ENCODE measurements at places on chromosomes 2 and 18. TPM values are rescaled to one million over a fixed set of nuclear protein-coding genes. Genes with fewer than 3 reads are reported as not detected.

GRCh38 chr2:95022309-95023221 lies 2.9 kb upstream of the MAL start:
- DNase-seq, result peak; percentile 77

The REG1B gene
- polyA plus RNA-seq, result not detected

- no peak for DNase-seq
Measured at GRCh38 chr2:2083113-2083758, 247.8 kb downstream of the MYT1L start.

DNA sequence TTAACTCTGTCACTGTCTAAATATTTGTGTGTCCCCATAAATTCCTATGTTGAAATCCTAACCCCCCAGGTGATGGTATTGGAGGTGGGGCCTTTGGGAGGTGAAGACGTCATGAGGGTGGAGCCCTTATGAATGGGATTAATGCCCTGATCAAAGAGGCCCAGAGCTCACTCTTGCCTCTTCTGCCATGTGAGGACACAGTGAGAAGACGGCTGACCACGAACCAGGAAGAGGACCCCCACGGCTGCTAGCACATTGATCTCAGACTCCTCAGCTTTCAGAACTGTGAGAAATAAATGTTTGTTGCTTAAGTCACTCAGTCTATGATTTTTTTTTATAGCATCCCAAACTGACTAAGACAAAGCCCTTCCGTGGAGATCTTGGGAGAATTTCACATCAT lies 71.2 kb downstream of the BCL2L11 start:
- DNase-seq, result no peak

DNA sequence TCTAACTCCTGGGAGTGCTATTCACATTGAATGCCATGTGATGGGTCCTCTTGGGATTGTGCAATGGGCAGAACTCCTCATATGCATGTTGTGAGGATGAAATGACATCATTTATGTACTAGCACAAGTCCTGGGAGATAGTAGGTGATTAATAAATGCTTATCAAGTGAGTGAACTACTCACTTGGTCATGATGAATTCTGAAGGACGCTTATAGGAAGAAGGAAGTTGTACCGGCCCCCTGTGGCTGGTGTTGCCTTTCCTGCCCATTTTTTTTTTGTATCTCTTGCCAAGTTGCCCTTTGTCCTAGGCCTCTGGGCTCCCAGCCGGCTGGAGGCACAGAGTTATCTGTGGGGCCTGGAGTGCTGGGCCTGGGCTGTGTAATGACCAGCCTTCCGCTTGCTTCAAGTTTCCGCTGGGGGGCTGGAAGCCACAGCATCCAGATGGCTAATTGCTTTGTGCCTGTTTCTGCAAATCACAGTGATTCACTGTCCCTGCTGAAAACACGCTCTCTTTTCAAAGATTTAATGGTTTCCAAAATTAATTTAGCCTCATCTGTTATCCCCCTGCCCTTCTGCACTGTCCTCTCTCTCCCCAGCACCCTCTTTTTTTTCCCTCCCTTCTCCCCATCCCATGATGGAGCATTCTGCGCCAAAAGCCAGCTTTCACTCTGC lies 33.7 kb upstream of the MRPL33 start:
- peak; percentile 92 for DNase-seq

DNA sequence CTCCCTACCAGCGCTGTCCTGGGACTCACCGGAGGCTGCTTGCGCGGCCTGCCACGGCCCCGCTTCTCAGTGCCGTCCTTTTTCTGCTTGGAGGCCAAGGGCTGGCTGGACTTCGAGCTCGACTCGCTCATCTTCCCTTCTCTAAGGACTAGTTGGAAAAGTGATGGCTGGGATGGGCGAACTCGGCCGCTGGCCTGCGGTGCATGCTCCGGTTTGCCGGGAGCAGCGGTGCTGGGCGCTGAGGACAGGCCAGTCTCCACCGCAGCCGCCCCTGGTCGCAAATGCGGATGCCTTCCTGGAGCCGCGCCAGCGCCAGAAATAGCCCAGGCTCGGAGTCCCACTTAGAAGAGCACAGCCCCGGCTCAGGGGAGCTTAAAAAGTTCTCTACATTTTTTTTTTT lies 3.1 kb downstream of the C2orf81 start:
- DNase-seq, result no peak

The GAREM2 gene
- 5.9 TPM for polyA plus RNA-seq

The HOXD11 gene
- 27.7 TPM for polyA plus RNA-seq

DNA sequence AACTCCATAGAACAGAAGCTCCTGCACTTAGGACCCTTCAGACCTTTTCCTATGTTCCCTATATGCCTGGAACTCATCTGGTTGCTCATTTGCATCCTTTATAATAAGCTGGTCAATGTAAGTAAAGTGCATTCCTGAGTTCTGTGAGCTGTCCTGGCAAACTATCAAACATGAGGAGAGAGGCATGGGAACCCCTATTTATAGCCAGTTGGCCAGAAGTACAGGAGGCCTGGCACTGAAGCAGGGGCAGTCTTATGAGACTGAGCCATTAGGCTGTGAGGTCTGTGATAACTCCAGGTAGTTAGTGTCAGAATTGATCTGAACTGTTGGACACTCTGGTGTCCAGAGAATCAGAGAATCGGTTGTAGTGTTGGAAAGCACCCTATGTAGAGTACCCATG lies 88.4 kb downstream of the EHD3 start:
- peak; percentile 67 for DNase-seq

The CBLN2 gene
- not detected for polyA plus RNA-seq

DNA sequence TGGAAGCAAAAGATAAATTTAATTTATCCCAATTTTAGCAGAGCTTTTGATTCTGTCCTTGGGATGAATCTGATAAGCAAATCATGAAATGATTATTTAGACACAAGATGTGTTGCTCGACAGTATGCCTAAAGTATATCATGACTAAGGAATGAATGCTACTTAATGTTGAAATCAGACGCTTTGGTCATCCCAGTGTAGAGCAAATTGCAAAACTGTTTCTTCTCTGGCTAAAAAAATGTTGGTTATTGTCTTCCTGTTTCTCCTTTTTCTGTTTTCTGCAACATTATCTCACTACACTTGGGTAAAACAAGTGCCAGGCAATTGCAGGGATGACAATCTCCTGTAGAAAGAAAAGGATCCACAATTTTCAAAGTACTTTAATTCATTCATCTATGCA lies 66.4 kb downstream of the BABAM2 start:
- peak; percentile 91 for DNase-seq

GRCh38 chr2:120174963-120175581 lies 48.1 kb downstream of the TMEM185B start:
- DNase-seq, result peak; percentile 76

DNA sequence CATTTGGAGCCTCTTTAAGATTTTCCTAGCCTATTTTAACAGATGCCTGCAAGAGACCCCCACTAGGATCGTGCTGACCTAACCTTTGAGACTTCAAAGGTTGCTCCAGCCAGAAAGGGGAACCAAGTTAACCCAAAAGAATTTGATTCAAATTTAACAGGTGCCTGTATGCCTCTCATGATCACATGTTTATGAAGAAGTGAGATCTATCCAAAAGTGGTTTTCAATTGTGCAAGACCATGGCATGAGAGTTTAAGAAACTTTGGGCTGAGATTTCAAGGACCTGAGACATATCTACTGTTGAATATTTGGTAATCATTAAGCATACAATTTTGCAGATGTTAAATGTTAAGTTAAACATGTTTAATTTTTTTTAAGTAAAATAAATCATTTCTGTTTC lies 1.3 kb upstream of the RSAD2 start:
- no peak for DNase-seq

All from GM23248 (cell line).